ENCODE measurements at places on chromosomes 6 and 20. TPM values are rescaled to one million over a fixed set of nuclear protein-coding genes. Genes with fewer than 3 reads are reported as not detected.

DNA sequence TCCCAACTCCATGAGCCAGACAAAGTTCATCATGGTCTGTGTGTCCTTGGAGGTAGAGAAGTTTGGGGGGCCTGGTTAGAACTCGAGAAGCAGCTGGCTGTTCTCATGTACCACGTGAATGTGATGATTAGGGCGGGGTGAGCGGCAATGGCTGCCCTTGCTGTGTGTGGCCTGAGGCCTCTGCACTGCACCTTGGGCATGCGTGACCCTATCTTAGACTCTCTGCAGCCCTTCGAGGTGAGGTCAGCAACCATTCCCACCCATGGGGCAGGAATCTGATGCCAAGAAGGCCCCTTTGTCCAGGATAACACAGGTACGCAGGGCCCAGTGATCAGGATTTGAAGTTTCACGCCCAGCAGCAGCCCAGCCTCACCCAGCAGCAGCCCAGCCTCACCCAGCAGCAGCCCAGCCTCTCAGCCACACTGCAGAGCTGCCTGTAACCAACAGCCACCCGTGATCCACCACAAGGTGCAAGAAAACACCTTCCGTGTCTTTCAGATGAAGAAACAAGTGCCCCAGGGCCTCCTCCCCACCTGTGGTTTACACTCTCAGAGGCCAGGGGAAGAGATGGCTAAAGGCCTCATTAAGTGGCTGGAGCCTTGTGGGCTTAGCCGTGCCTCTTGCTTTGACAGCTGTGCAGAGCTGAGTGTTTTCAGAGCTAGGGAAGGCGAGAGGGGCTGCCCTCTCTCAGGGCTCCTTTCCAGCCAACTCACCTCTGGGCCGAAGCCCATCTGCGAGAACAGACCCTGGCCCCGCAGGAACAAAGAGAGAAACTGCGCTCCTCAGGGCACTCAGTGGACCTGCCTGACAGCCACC, 195.2 kb upstream of the CDH4 start:
- DNase-seq = no peak

DNA sequence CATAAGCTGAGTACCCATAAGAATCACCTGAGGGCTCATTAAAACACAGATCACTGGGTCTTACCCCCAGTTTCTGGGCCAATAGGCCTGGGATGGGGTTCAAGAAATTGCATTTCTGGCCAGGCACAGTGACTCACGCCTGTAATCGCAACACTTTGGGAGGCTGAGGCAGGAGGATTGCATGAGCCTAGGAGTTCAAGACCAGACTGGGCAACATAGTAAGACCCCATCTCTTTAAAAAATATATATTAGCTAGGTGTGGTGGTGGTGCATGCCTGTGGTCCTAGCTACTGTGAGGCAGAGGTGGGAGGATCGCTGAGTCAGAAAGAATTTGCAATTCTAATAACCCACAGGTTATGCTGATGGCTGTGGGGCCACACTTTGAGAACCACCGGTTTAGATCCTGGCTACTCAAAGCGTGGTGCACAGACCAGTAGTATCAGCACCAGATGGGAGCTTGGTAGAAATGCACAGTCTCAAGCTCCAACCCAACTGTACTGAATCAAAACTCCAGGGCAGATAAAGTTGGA, 2.0 kb downstream of the CCM2L start:
- no peak for DNase-seq

GRCh38 chr6:67896476-67896875, 738.6 kb upstream of the ADGRB3 start:
- DNase-seq = no peak

The IL17F gene
- not detected for total RNA-seq

DNA sequence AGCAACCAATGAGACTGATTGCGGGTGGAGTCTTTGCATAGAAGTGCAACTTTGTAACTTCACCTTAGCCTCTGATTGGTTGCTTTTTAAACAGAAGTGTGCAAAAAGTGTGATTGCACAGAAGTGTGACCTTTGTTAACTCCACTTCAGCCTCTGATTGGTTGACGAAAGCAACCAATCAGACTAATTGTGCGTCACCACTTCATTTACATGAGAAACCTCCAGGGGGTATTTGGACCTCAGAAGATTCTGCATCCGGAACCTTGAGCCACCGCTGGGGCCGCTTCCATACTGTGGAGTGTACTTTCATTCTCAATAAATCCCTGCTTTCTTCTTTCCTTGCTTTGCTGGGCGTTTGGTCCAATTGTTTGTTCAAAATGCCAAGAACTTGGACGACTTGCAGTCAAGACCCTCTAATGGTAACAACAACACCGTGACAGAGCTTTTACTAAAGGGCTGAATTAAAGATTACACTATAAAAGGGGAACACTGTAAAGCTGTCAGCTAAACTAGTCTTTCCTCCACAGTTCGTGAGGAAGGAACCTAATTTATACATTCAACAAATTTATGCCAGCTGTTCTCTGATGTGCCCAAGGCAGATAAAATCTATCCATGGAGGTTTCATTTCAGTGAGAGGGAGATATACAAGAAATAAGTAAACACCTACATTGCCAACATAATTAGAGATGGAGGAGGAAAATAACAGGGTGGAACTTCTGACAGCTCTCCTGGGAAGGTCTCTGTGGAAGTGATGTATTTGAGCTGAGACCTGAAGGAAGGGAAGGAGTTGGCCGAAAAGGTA, 1.4 kb upstream of the HECA start:
- DNase-seq = no peak

The ECHDC1 gene
- 54.0 TPM for total RNA-seq

The SLC52A3 gene
- not detected for total RNA-seq

The STX7 gene
- total RNA-seq = 27.5 TPM

Data from glomerular endothelial cell (primary cell).